ENCODE measurements at places on chromosomes 3 and 15.

DNA sequence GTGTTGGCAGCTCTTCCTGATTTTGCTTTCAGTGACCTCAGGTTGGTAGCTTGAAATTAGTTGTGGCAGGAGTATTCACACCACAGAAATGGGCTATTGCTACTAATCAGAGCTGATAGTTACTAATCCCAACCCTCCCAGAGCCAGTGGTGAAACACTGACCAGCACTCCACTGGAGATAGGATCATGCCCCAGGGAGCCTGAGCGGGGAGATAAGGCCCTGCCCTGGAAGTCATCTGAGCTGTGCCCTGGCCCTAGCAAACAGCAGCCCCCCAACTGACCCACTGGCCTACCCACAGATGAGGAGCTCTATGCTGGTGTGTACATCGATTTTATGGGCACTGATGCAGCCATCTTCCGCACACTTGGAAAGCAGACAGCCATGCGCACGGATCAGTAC is 9.4 kb upstream of the GNAT1 start:
- no peak for DNase-seq

GRCh38 chr3:78589778-78590177 is 1178.0 kb downstream of the ROBO1 start:
- DNase-seq = no peak

- DNase-seq = peak; percentile 35
Observed at GRCh38 chr15:32943711-32944110, 225.9 kb downstream of the GREM1 start.

GRCh38 chr3:31129241-31129640 is 234.8 kb upstream of the GADL1 start:
- no peak for DNase-seq

- no peak for DNase-seq
Observed at GRCh38 chr3:131739211-131739610, 236.4 kb upstream of the MRPL3 start.

GRCh38 chr3:23915537-23916108 is 1.2 kb downstream of the NKIRAS1 start:
- DNase-seq = peak; percentile 62

DNA sequence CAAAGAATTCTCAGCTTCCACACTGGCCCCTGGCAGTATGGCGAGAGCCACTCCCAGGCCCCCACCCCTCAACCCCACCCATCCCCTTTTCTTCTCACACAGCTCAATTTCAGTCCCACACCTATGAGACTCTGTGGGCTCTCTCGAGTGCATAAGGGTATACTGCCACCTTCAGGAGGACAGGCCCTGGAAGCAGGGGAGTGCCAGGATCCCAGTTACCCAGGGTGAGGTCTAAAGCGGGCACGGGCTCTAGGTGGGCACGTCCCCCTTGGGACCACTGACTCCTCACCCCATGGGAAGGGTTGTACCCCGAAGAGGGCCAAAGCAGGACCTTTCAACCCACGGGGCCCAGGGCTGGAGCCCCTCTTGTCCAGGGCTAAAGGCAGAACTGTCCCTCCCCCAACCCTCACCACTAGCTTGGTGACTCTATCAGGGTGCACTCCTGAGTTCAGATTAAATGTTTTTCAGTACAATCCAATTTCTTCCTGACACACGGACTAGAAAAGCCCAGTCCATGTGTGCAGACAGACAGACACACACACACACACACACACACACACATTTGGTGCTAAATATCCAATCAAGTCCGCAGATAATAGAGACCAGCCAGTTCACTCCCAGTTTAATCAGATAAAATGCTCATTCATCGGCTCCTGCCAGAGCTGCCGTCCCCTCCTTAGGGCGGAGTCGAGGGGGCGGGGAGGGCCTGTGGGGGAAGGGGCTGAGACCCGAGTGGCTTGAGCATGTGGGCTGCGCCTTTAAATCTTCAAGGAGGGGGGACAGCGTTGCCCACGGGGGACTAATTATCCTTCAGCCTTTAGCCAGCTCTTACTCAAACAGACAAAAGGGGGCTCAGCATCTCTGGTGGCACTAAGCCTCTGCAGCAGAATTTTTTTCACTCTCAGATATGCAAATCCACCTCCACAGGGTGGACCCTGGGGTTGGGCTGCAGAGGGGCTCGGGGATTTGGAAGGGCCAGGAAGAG is 59.3 kb downstream of the CYP11A1 start:
- peak; percentile 76 for DNase-seq

GRCh38 chr3:161854232-161854771 is 357.7 kb downstream of the OTOL1 start:
- DNase-seq = peak; percentile 85

DNA sequence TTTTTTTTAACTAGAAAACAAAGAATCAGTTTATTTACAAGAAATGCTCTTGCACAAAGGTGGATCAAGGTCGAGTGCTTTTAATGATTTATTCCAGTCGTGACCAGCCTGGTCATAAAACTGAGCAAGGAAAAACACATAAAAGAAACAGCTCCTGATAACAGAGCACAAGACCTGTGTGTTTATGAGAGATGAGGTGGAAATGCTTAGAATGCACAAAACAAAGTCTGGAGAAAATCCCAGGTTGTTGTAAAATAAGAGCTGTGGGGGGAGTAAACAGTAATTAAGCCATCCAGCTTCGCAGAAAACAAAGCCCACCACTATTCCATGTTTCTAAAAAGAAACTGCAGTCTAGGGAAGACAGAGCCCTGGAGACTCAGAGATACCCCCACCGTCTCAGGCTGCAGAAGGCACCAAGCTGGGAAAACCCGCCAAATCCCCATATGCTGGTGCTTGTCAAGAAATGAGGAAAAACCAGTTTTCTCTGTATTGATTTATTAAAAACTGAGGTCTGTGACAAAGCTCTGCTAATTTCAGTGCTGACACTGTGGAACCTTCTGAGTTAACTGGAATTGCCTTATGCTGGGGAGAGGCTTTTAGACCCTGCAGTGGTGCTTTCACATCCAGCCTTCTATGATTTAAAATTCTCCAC is 139.3 kb downstream of the ADAMTS17 start:
- DNase-seq = no peak

GRCh38 chr3:113000691-113001090 is 9.9 kb downstream of the GTPBP8 start:
- no peak for DNase-seq

DNA sequence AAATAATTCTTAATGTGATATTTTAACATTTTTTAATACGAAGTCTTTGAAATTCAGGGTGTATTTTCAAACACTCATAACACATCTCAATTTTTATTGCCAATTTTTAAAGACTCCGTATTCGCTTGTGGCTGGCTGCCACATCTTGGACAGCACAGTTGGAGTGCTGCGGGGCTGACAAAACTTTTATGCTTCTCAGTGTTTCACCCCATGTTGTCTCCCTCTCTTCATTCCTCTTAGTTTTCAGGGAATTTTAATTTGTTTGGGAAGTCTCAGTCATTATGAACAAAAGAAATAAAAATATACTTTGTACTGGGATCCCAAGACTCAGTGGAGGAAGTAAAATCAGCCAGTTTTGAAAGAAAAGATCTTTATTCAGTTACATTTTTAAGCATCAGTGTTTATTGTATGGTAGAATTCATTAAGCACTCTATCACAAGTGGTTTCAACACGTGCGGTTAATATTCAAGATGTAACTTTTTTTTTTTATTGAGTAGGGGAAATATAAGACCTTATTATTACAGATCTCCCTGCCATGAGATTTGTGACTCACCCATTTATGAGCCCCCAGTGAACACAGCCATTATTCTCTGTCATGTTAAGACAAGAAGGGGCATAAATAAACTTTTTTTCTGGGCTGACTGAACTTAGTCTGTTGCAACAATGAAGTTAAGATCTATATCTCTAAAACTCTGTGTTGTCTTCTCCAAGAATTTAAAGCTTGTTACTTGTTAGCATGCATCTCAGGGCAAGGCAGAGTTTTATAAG is 26.8 kb downstream of the KAT2B start:
- DNase-seq = peak; percentile 18

DNA sequence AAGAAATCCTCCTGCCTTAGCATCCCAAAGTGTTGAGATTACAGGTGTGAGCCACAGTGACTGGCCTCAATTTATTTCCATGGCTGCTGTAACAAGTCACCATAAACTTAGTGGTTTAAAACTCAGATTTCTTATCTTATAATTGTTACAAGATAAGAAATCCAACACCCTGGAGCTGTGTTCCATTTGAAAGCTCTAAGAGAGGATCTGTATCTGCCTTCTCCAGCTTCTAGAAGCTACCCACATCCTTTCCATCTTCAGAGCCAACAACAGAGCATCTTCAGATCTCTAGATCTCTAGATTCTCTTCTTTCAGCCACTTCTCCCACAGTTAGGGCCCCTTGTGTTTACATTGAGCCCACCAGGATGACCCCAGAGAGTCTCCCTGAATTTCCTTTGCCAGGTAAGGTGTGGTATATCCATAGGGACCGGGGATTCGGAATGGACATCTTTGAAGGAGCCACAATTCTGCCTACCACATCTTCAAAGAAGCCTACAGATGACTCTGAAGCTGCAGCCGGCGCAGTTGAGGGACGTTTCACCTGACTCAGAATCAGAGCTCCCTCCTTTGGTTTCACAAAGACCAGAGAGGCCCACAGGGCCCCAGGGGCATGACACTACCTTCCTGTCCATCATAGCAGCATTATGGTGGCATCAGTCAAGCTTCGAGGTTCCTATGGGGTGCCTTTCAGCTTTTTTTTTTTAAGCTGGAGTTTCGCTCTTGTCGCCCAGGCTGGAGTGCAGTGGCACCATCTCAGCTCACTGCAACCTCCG is 87.0 kb upstream of the IGF1R start:
- no peak for DNase-seq

GRCh38 chr3:141246958-141247301 is 15.3 kb downstream of the PXYLP1 start:
- no peak for DNase-seq

DNA sequence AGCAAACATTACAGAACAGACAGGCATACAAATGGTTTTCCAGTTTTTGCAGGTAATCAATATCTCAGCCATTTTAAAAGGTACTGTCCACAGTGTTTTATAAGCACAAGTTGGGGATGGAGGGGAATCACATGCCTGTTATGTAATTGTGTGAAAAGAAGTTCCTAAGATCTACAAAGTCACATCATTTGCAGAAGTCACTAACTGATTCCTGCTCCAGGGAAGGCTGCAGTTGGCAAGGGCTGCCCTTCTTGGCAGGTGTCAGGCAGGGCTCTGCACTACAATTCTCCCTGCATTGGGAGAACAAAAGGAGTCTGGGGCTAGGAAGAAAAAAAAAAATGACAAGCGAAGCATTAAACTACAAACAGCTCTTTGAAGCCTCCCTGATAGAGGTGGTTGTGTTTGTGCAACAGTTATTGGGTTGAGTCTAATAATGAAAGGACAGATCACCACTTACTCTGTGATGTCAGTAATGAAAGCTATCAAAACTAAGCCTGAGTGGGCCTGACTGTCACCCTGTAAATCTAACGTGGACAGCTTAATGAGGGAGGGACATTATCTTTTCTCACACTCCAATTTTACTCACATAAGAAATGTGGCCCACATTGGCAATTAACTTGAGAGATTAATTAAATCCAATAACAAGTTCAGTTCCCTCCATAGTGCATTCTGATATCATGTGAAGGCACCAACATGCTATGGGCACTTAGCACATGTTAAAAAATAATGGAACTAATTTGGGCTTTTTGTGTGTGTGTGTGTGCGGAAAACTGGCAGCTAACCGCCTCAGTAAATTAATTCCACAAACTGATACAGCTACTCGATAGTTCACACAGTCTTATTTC is 242.9 kb downstream of the FHIT start:
- DNase-seq = no peak

GRCh38 chr3:126997455-126998038 is 14.6 kb downstream of the PLXNA1 start:
- no peak for DNase-seq

DNA sequence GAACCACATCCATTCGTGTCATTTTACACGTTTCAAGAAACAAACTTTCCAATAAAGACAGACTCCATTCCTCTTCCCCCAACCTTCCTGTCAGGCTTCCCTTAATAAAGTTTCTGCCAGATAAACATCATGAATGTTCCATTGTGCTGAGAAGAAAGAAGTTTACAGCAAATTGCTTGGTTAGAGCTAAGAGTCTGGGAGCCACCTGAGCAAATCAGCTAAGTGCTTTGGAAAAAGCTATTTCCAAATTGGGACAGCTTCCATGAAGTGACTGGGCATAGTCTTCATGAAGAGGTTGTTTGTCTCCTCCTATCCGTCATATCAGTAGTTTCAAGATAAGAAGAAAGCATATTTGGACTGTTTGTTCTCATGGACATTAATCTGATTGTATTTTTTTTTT is 77.0 kb downstream of the MAGI1 start:
- no peak for DNase-seq

DNA sequence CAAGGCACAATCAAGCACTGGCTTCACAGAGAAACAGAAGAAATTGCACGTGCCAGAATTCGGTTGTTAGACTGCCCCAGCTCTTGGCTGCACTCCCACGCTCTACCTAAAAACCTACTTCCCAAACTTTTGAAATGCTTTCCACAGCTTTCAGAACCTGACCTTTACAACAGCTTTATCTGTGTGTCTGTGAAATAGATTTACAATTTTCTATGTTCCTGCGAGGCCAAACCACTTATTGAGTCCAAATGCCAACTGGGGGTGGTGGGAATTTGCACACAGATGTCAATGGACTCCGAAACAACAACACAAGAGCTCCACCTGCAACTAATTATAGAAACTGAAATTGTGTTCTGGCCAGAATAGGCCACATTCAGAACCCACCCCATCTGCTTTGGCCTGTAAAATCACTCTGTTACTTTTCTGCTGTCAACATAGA is 44.6 kb downstream of the ERC2 start:
- DNase-seq = no peak

GRCh38 chr3:24393316-24393715 is 101.3 kb downstream of the THRB start:
- no peak for DNase-seq

DNA sequence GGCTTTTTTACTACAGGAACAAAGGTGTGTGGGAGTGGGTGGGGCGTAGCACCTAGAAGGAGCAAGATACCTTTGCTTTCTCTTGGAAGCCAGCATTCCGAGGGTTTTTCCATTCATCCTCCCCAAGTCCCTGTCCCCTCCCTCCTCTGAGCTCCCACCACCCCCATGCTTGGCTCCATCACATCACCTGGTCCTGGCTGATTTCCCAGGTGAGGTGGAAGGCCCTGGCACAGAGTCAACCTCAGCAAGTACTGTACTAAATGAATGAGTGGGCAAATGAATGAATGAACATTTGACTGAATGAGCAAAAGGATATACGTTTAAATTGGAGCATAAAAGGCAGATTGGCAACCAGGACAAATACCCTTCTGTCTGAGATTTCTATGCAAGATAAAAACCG is 45.4 kb downstream of the DZIP1L start:
- no peak for DNase-seq

- DNase-seq = no peak
Observed at GRCh38 chr15:33074212-33074611, 120.3 kb downstream of the FMN1 start.
